Activated T-helper 1 cell treated with anti-CD3 and anti-CD28 coated beads, Interleukin-2, amount 50 U/mL, for 16 hours (primary cell): ENCODE measurements at places on chromosomes 3 and 15.
A peak's percentile ranks its signal among the peaks of the same experiment; 100 is the strongest.

GRCh38 chr15:55770806-55771205 is 27.9 kb upstream of the PRTG start:
- DNase-seq: no peak

- DNase-seq: no peak
Measured at GRCh38 chr15:39497016-39497758, 83.7 kb upstream of the THBS1 start.

GRCh38 chr3:15635121-15635661 is 33.6 kb downstream of the BTD start:
- DNase-seq: no peak

GRCh38 chr3:183500319-183500718 is 55.2 kb downstream of the KLHL6 start:
- DNase-seq: no peak

- no peak for DNase-seq
Measured at GRCh38 chr3:195045481-195046210, 225.3 kb downstream of the XXYLT1 start.

GRCh38 chr3:44729384-44729910 is at the start of gene ZNF501:
ZNF501 (plus strand) TSS chr3:44729635; CDS start chr3:44734422, 4,787 bp downstream.
- peak; percentile 66 for DNase-seq

DNA sequence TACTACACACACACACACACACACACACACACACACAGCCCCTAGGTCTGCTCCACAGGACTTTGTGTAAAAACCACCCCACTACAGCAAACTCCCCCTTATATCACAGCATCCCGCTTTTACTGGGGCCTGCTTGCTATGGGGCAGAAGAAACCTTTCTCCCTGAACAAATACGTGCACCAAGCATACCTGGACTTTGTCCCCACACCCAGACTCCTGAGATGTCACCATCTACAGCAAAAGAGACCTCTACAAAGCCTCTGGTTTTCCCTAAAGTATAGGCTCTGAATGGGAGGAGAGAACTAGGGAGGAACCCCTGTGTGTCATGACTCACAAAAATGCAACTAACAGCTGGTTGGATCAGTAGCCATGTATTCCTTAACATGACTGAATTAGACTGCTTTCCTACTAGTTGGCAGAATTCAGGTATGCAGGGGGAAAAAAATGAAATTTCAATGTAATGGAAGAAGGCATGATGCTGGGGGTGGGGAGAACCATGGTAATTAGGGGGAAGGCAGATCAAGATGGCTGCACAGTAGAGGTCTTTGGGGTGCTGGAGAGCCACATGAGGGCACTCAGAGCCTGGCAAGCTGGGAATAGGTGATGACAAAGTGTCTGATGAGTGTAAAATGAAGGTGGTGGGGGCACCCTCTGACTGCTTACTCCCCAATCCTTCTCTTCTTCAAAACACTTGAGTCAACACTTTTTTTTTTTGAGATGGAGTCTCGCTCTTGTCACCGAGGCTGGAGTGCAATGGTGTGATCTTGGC is 45.9 kb downstream of the DAPK2 start:
- no peak for DNase-seq

DNA sequence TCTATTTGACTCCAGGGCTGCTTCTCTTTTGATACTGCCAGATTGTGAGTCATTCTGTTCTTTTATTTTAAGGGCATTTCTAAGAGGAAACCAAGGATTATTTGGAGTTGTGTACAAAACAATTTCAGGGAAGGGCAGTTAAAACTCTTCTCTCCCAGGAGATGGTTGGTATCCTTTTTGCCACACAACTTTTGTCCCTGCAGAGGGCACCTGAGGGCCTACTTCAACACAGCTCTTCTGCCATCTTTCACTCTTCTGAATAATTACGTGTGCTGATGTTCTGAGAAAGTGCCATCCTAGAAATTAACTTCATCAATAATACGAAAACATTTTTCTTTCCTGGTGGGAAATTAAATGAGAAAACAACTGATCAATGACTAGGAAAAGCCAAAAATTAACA is 75.7 kb upstream of the GADL1 start:
- DNase-seq: no peak

DNA sequence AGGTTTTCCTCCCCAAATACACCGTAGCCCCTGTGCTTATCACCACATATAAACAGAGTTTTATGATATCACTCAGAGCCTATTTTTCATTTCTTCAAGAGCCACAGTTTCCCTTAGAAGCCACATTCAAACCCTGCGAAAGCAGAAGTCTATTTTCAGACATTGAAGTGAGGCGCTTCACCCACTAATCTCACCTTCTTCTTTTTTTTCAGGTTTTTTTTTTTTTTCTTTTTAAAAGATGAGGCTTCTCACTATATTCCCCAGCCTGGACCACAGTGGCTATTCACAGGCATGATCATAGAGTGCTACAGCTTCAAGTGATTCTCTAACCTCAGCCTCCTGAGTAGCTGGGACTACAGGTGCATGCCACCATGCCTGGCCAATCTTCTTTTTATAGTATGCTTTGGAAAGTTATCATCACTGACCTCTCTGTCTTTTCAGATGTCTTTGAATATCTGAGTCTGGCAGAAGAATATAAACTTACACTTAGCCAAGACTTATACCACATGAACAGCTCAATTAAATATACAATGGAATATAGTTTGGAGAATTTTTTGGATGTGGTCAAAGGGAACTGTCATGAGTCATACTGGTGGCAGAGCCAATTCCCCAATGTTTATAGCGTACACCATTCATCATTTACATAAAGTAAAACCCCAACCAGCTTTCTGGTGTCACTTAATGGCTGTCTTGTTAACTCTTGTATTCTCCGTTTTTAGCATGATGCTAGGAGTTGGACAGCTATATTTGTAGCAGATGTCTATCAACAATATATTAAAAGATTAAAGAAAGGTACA is 59.7 kb upstream of the CCDC50 start:
- DNase-seq: no peak

GRCh38 chr3:175526609-175527280 is 667.6 kb downstream of the NAALADL2 start:
- DNase-seq: no peak

GRCh38 chr3:34207002-34207401 is 408.6 kb downstream of the PDCD6IP start:
- DNase-seq: no peak

- no peak for DNase-seq
Measured at GRCh38 chr3:52047295-52047960, 8.9 kb downstream of the DUSP7 start.

- DNase-seq: no peak
Measured at GRCh38 chr3:186502138-186502948, 41.8 kb downstream of the CRYGS start.

GRCh38 chr3:45347315-45348000 is 40.9 kb upstream of the LARS2 start:
- DNase-seq: no peak

DNA sequence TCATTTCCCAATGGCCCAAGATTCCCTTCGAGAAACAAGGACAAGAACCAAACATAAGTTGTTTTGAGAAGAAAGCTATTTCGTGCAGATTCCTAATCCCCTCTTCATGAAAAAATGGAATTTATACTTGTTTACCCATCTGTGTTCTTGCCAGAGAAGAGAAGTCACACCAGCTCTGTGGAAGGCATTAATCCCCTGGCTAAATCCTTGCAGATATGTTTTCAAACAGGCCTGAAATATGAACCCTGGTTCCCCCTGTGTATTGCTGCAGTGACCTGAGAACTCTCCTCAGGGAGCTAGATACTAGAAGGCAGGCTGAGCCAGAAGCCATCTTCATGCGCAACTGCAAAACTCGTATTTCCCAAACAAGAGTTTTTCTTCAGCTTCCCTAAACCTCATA is 337.7 kb downstream of the NEK10 start:
- no peak for DNase-seq

- DNase-seq: no peak
Measured at GRCh38 chr15:56038015-56038414, 44.6 kb upstream of the NEDD4 start.

DNA sequence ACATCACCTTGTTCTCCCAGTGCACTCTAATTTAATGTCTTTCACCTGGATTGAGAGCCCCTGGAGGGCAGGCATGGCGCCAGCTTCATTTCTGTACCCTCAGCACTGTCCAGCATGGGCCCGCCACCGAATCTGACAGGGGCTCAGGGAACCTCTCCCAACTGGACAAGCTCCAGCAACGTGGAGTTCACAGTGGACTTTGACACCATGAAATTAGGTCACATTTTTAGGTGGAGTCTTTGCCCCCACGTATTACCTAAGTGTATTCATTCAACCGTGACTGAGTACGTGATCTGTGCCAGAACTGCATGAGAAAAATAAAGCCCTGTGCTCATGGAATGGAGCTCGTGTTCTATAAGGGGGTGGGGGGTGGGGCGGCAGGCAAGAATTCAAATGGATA is 94.1 kb upstream of the ATP2B2 start:
- no peak for DNase-seq

DNA sequence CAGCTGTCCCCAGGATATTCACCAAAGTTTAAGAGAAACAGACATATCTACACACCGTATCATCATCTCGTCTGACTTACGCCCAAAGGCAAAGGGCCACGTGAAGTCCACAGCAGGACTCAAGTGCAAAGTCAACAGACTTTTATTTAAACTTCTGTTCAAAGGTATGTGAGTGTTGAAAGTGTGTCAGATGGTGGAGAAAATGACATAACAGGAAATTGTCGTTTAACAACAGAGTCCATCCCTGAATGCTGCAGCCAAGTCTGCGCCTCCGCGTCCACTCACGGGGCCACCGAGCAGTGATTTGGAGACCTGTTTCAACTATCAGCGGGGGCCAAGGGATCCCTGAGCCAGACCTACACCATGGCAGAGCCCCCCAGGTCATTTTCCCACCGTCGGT is 165.6 kb downstream of the XXYLT1 start:
- DNase-seq: no peak

GRCh38 chr3:131883086-131883485 is 151.7 kb downstream of the CPNE4 start:
- DNase-seq: no peak

GRCh38 chr15:57353317-57353804 is 22.9 kb upstream of the CGNL1 start:
- DNase-seq: no peak

DNA sequence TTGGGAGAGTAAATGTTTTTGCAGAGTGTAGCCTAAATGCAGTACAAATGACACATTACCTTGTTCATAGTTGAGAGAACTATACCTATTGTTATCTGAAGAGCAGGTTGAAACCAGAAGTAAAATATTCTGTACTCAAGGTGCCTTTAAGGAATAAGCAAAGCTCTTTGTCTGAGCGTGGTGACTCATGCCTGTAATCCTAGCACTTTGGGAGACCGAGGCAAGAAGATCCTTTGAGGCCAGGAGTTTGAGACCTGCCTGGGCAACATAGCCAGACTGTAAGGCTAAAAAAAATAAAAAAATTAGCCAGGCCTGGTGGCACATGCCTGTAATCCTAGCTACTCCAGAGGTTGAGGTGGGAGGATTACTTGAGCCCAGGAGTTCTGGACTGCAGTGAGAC is 2.2 kb upstream of the RNF13 start:
- DNase-seq: no peak

- DNase-seq: no peak
Measured at GRCh38 chr3:113773381-113773780, 26.5 kb downstream of the ATP6V1A start.

GRCh38 chr3:22296601-22297000 is 545.6 kb upstream of the ZNF385D start:
- no peak for DNase-seq

DNA sequence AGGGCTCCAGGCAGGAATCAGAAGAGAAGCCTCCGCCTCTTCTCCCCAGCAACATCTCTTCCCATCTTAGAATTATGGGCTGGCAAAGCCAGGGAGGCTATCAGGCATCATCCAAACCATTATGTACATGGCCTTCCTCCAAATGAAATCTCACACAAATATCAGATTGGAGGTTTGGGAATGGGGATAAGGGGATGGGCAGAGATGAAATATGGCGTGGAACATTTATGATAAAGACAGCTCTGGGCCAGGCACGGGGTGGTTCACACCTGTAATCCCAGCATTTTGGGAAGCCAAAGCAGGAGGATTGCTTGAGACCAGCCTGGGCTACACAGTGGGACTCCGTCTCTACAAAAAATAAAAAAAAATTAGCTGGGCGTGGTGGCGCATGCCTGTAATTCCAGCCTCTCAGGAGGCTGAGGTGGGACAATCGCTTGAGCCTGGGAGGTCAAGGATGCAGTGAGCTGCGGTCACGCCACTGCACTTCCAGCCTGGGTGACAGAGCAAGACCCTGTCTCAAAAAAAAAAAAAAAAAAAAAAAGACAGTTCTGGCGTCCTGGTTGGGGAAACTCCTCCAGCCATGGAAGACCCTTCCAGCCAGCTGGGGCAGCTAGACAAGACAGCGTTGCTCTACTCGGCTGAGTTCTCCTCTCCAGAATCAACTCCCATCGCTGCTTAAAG is 36.6 kb downstream of the CPN2 start:
- DNase-seq: no peak

DNA sequence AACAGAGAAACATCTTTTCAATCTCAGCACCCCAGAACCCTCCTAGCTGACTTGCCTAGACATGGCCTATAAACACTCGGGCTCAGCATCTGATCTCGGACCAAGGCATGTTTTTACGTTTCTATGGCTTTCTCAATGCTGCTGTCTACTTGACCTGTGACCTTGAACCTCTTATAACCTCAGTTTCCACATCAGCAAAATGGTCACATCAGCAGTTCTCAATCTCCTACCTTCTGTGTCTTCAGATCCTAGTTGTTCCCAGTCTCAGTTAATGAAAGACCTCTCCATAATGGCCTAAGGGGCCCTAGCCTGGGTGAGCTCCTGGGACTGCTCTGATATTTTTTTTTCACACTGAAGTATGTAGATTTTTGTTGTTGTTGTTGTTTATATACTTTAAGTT is 39.6 kb downstream of the SSUH2 start:
- DNase-seq: no peak

DNA sequence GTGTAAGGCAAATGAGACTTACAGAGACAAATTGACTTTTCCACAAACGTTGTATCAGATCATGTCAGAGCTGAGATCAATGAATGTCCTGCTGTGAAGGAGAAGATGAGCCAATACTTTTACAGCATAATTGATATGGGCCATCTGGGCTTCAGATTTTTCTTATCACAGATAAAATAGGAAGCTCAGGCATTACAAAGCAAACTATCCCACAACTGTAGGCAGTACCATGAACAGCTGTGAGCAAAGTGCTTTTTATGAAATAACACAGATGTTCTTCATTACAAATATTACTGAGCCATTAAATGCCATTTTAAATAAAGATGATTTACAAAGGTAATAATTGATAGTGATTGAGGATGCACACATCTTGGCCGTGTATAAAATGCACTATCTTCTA is 852.3 kb downstream of the OTOL1 start:
- DNase-seq: no peak
